Renal pelvis (tissue), 12 donors: ENCODE measurements at places on chromosomes 11 and 22. TPM values are rescaled to one million over a fixed set of nuclear protein-coding genes. Genes with fewer than 3 reads are reported as not detected.

NAV2 gene
- polyA plus RNA-seq, result 34.4 TPM

KCTD21 gene
- 9.8 TPM for polyA plus RNA-seq

YPEL4 gene
- polyA plus RNA-seq, result 4.3 TPM

KLHL35 gene
- 0.73 TPM for polyA plus RNA-seq

CYP2D6 gene
- 3.3 TPM for polyA plus RNA-seq

HPX gene
- 3.1 TPM for polyA plus RNA-seq

BACE1 gene
- polyA plus RNA-seq, result 60.8 TPM

RAB36 gene
- 20.2 TPM for polyA plus RNA-seq

ESAM gene
- 78.9 TPM for polyA plus RNA-seq

OR51B4 gene
- polyA plus RNA-seq, result 0.24 TPM

GRCh38 chr11:20093775-20094174 is 66.5 kb downstream of the DBX1 start:
- no peak for DNase-seq

GRCh38 chr11:82791779-82792178 is 58.1 kb upstream of the FAM181B start:
- no peak for DNase-seq

DNA sequence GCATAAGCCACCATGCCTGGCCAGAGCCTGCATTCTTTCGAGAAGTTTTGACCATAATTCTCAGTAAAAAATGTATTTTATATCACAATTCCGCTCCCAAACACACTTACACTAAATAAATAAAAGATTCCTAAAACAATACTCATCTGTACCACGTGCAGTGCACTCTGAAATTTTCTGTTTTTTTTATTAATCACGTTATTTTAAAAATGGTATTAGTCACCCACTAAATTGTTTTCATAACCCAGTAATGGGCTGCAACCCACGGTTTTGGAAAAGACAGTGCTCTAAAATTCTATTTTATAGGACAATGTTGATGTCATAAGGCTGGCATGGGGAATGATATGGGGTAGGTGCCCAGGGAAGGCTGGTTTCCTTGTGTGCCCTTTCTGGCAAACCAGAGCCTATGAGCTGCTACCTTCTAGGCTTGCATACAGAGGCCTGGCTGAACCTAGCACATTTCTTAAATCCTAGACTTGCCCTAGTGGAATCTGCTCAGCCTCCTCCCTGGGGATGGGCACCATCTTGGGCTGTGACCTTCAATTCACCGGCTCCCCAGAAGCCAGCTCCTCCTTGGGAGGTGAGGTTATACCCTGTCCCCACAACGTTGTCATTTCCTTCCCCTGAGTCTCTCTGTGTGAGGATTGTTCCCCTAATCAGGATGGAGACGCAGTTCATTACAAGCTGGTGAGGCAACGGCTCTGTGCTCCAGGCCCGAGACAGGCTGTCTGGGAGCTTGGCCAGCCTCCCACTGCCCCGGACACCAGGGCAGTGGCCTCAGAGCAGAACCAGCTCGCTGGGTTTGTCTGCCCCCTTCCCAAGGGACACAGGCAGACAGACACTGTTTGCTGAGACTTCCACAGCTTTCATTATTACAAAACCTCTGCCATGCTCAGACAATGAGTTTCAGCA is 116.5 kb upstream of the NAV2 start:
- no peak for DNase-seq

GRCh38 chr22:29193021-29193420 is 12.7 kb upstream of the EMID1 start:
- no peak for DNase-seq

DNA sequence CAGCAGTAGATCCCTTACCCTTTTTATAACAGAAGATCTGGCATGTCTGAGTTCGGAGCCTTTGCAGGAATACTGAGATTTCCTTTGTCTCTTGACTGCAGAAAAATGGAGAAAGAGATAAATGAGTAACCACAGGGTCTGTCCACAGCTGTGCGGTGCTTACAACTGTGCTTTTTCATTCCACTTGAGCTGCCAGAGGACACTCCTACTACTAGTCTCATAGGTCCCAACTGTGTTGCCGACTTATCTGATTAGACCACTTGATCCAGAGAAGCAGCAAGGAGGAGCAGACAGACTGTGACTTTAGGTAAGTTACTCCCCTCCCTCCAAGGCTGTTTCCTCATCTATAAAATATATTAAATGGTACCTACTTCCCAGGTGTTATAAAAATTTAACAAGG is 17.5 kb downstream of the FAM227A start:
- DNase-seq, result no peak

DNA sequence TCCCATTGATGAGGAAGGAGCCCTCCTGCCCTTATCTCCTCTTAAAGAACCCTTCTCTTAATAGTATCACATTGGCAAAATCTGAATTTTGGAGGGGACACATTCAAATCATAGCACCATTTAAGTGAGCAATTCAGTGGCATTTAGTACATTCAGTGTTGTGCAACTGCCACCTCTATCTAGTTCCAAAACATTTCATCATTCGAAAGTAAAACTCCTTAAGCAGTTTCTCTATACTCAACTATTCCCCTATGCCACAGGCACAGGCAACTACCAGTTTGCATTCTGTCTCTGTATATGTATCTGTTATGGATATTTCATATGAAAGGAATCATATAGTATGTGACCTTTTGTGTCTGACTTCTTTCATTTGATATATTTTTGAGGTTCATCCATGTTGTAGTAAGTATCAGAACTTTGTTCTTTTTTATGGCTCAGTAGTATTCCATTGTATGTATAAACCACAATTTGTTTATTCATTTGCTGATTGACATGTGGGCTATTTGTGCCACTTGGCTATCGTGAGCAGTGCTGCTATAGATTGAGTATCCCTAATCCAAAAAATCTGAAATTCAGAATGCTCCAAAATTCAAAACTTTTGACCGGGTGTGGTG is 22.9 kb downstream of the FAR1 start:
- DNase-seq, result no peak

GRCh38 chr11:61838921-61839320 is 10.8 kb downstream of the FADS2 start:
- no peak for DNase-seq

GRCh38 chr11:19196432-19196831 is 5.4 kb downstream of the CSRP3 start:
- DNase-seq, result no peak

DNA sequence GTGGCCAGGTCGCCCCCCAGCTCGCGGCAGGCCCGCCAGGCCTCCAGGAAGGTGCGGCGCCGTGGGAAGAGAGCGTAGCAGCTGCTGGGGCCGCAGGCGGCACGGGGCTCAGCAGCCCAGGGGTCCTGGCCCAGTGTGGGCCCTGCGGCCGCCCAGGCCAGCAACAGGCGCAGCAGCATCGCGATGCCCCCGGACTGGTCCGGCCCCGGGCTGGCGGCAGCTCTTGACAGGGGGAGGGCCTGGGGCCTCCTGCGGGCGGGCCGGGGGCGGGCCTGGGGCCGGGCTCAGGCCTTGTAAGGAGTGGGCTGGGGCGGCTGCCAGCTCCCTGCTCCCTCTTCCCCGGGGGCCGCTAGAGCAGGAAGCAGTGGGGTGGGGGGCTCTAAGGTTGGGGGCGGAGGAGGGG is at the start of gene CD248:
Gene CD248, minus strand, starts transcription at position 196 of the 403 bp plus-strand sequence. Its CDS starts 17 bp downstream, at position 179.
- peak; percentile 78 for DNase-seq

- no peak for DNase-seq
These were observed 604.4 kb downstream of the BUD13 start for GRCh38 chr11:116168459-116168787.

- peak; percentile 77 for DNase-seq
These were observed at the start of gene CFAP300 for GRCh38 chr11:102047305-102047924. Gene CFAP300 (plus strand): TSS chr11:102047437. CDS start chr11:102047471, 34 bp downstream.

- DNase-seq, result no peak
These were observed 812 bp upstream of the OR5A2 start for GRCh38 chr11:59427068-59427382.

DNA sequence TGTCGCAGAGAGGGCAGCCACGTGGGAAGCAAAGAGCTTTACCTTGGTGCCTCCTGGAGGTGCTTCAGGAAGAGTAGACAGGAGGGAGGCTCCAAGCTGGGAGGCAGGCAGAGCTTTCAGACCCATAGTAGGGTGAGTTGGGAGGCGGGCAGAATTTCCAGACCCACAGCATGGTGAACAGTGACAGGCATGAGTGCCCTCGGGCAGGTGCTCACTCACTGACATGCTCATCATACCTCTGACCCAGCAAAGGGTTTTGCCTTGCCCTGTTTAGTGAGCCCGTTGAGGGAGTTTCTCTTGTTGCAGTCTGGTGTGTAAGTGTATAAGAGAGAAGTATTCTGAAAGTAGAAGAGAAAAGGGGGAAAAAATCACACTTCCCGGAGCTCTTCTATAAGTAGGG is 86.4 kb upstream of the NTM start:
- DNase-seq, result no peak

DNA sequence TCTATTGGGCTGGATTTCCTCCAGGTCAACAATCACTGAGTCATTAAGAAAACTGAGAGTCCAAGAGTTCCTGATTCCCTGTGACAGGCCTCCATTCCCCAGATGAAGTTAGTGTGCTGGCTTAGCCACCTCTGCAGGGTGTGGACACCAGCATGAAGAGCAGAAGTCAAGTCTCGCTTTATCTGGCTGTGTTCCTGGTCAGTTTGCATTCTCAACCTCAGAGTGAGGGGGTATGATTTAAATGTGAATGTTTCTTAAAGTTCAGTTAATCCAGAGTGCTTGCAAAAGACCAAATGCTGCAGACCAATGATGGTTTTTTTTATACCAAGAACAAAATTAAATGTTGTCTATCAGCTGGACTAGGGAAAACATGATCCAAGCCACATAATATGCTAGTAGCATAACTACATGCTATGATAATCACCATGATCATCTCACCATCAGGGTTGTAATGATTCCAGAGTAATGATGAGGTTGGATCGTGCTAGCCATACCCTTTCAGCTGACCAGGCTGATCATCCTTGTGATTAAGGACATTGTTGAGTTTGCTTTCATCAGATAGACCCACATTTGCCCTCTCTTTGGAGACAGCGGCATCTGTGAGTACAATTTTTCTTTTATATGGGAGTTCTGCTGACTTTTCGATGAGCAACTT is 145.8 kb upstream of the ARHGAP20 start:
- DNase-seq, result no peak

DNA sequence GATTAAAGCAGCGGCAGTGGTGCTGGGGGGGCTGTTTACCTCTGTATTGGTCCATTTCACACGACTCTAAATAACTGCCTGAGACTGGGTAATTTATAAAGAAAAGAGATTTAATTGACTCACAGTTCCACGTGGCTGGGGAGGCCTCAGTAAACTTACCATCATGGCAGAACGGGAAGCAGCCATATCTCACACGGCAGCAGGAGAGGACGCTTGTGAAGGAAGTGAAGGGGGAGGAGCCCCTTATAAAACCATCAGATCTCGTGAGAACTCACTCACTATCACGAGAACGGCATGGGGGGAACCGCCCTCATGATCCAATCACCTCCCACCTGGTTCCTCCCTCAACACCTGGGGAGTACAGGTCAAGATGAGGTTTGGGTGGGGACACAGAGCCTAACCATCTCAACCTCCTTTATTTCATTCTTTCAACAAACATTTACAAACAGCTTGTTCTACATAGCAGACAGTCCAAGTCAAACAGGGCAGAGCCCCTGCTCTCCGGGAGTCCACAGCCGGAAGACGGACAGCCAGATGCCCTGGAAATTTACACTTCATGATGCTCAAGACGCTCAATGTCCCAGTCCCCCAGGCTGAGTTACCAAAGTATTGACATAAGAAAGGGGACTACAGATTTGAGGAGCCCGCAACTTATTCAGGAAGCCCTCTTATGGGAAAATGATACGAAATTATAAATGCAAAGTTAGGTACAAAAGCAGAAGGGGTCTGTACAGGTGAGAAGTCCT is 26.3 kb upstream of the HMGXB4 start:
- no peak for DNase-seq

DNA sequence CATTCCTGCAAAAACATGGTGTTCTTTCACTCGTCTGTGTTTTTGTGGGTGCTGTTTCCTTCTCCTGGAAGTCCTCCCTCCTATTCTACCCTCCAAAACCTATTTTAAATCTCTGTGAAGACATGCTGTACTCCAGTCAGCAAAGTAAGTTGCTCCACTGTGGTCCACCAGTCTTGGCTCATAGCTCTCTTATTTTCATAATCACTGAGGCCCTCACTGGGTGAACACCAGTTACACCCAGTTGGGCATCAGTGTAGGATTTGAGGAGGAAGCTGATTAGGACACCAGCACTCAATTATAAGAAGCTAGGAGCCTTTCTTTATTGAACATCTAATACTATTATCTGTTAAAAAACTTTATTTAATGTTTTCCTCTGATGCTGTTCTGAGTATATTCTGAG is 23.9 kb upstream of the EED start:
- no peak for DNase-seq

DNA sequence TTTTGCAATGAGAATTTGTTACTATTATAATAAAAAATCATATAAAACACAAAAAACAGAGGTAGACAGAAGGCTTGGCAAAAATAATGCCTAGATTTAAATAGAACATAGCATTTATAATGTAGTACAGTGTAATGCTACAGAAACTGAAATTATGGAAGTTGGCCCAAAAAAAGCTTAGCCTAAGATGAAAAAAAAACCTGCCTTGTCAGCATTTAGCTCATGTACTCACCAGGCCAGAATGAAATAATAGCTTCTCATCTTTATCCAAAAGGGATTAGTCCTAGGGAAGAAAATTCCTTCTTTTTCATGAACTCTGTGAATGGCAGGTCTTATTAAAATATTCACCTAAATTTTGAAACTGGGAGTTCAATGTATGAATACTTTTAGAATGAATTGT is 951.1 kb downstream of the LRRC4C start:
- no peak for DNase-seq

GRCh38 chr11:12629601-12630313 is 44.5 kb upstream of the TEAD1 start:
- DNase-seq, result no peak

GRCh38 chr11:2099516-2100349 is 39.5 kb downstream of the IGF2 start:
- DNase-seq, result peak; percentile 35

DNA sequence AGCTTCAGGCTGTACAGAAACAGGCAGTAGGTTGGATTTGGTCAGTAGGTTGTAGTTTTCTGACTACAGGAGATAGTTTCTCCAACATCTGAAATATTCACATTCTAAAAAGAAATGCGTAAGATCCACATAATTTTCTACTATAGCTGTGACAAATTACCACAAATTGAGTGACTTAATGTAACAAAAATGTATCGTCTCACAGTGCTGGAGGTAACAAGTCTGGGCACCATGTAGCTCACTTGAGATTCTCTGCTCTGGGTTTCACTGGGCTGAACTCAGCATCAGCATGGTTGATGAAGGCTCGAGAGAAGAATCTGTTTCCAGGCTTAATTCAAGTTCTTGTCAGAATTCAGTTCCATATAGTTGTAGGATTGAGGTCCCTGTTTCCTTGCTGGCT is 350.9 kb upstream of the CCDC179 start:
- DNase-seq, result no peak

GRCh38 chr11:73530109-73530508 is 67.8 kb downstream of the FAM168A start:
- no peak for DNase-seq

DNA sequence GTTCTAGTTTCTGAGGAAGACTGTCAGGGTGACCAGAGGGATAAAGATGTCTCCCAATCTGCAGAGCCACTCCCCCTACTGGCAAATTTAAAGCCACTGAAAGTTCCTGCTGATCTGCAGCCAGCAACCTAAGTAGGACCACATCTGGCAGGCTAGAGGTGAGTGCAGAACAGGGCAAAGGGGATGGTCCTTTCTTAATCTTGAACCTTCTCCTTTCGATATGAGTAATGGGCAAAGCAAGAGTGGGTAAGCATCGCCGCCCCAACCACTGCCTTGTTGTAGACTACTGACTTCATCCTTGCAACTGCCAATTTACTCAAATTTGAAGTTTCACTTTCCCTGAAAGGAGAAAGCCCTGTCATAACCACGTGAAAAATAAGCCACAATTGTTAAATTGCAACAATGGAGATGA is 30.7 kb downstream of the SCUBE2 start:
- no peak for DNase-seq

GRCh38 chr11:133078591-133079404 is 453.5 kb downstream of the OPCML start:
- peak; percentile 39 for DNase-seq
